ENCODE measurements at places on chromosomes 1 and 21.

- no peak for DNase-seq
Observed at GRCh38 chr1:19892129-19892528, 9.9 kb downstream of the OTUD3 start.

DNA sequence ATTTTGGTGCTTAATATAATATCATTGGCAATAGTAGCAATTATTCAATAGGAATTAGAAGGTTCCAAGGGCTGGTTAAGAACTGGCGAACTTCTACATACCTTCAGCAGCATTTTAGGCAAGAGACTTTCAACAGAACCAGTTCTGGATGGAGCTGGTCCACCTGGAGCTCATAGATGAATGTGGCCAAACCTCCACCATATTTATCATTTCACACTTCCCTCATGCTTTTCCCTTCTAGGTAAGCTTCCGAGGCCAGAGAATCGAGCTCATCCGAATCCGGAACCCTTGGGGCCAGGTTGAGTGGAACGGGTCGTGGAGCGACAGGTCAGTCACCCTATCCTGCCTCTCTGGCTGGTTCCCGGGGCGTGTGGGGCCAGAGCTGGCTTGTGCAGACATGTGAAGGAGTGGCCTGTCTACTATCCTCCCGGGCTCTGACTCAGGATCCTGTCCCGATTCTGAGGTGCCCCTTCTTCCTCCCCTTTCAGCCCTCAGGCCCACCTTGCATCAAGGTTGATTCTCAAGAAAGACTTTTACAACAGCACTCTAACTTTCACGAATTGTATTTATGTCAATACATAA is 24.7 kb downstream of the CAPN9 start:
- no peak for DNase-seq

- DNase-seq, result no peak
Observed at GRCh38 chr1:30738040-30738714, 14.8 kb upstream of the MATN1 start.

GRCh38 chr1:177996957-177997356 is 27.1 kb upstream of the SEC16B start:
- no peak for DNase-seq
